ENCODE measurements at places on chromosomes 4 and X.

DNA sequence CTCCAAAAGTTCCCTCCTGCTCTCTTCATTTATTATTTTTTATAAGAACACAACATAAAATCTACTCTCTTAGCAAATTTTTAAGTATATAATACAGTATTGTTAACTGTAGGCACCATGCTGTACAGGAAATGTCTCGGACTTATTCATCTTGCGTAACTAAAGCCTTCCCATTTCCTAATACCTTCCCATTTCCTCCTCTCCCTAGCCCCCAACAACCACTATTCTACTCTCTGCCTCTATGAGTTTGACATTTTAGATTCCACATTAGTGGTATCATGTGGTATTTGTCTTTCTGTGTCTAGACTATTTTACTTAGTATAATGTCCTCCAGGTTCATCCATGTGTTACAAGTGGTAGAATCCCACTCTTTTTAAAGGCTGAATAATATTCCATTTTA is 15.8 kb upstream of the SYTL4 start:
- DNase-seq, result no peak

DNA sequence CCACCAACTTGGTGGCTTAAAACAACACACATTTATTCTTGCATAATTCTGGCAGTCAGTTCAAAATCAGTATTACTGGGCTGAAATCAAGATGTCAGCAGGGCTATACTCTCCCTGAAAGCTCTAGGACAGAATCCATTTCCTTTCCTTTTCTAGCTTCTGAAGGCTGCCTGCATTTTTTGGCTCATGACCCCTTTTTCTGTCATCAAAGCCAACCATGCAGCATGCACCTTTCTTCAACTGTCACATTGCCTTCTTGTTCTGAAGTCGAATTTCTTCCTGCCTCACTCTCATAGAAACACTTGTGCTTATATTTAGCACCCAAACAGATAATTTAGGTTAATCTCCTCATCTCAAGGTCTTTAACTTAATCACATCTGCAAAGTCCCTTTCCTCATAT is 79.8 kb upstream of the PPP1R2C start:
- no peak for DNase-seq

- no peak for DNase-seq
Measured at GRCh38 chr4:94305466-94306225, 37.0 kb downstream of the HPGDS start.

GRCh38 chr4:142405021-142405694 is 440.9 kb downstream of the INPP4B start:
- no peak for DNase-seq

DNA sequence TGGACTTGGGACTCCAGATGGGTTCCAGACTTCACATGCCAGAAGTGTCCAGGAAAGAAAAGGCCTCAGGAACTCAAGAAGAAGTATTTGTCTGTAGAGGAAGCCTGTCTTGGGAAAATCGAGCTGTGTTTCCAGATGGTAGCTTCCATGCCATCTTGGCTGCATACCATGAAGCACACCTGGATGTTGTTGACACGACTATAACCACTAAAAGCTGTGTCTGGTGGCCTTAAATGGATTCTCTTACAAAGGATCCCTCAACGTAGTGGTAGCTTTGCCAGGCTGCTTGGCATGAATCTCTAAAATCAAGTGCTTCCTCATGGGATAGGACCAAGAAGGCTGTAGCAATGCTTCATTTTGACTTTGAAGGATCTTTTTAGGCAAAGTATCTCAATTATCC is 313.4 kb upstream of the BOD1L1 start:
- DNase-seq, result no peak

DNA sequence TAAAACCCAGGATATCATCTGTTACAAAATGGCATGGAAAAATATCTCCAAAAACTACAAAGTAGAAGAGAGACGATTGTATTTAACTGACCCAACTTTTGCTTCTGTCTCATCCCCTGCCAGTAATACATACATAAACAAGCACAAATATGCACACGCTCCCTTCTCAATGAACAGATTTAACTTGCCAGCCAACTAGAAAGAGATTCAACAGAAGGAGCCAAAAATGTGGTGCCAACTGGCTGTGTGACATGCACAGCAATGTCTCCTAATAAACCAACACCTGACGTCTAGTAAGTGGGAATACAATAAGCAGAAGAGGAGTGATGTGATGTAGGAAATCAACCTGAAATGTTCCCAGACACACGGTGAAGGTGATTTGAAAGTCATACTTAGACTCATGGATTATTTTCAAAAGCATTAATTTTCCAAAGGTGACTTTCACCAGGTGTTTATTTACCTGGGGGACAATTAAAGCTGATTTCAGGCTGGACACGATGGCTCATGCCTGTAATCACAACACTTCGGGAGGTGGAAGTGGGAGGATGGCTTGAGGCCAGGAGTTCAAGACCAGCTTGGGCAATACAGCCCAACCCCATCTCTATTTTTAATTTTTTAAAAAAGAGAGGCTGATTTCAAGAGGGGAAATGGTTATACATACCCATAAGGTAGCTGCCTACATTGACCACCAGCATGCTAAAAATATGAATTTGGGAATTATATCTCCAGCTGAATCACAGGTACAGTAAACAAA is 33.7 kb downstream of the SH3RF1 start:
- no peak for DNase-seq

- DNase-seq, result no peak
Measured at GRCh38 chr4:115272594-115272993, 159.2 kb upstream of the NDST4 start.

- no peak for DNase-seq
Measured at GRCh38 chr4:38204339-38205035, 244.3 kb downstream of the PTTG2 start.

DNA sequence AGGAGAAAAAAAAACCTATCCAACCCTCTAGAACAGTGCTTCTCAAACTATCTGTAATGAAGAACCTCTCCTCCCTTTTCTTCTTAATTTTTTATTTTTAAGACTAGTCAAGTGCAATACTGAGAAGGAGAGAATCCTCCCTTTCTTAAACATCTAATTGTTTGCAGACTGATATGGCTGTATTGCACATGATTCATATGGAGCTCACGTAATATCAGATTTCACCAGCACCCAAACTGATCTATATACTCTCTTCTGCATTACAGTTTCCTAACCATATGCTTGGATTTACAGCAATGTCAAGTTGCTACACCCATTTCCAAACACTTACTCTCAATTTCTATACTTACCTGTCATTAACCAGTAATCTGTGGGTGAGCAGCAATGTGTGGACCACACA is 9.5 kb downstream of the PRMT9 start:
- no peak for DNase-seq

DNA sequence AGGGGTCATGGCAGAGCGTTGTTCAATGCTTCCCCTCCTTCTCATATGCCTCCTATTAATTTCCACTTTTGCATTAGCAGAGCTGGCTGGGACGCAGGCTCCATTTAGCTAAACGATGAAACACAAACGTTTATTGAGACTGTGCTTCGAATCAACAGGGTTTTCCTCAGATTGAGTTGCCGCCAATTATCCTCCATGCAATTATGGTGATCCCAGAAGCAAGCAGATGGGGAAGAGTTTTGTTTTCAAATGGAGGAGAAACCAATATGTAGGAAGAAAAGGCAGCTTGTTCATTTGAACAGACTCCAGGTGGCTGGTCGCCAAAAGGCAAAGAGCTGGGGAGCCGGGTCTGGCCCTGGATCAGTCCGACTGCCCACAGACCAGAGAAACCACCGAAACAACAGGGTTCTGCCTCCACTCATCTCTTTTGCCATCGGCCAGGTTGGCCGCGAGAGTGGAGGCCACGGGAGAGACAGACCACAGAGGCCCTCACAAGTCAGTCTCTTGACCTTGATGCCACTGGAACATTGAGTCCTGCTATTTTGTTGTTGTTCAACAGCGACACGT is 184.8 kb downstream of the GBA3 start:
- no peak for DNase-seq

- DNase-seq, result no peak
Measured at GRCh38 chr4:71863457-71863856, 79.6 kb upstream of the GC start.

DNA sequence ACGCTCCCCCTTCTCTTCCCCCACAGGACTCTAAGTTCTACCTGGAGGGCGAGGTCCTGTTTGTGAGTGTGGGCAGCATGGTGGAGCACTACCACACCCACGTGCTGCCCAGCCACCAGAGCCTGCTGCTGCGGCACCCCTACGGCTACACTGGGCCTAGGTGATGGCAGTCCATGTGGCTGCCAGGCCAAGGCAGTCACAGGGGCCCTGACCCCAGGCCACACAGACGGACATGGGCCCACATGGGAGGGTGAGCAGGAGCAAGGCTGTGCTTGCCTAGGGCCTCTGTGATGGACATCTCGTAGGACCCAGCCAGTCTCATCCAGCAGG is 10.0 kb upstream of the ADD1 start:
- DNase-seq, result peak; percentile 22

DNA sequence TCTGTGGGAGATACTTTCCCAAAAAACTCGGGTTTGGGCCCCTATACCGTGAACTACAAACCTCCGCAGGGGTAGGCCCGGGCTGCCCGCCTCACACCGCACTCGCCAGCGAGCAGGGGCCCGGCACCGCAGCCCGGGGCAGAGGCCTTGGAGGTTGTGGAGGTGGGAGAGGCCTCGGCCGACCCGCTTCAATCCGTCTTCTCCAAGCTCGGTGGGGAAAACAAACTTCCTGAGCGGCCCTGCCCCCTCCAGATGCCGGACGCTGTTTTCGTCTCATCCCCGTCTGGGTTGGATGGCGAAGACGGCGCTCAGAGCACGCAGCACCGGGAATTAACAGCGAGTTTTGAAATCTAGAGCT is 442 bp upstream of the MCUB start:
- DNase-seq, result peak; percentile 16

DNA sequence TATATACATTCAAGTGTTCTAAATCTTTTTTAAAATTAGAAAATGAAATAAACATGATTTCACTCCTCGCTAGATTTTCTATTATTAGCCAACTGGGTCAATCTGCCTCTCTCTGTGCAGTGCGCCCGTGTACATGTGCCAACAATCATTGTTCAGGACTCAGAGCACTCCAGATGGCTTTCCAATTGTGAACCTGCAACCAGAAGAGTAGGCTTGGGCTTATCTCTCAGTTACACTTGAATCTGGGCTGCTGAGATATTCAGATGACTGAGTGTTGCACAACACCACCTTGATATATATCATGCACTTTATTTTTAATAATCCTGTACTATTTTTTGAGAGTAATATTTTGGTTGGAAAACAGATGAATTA is 184.0 kb upstream of the FSTL5 start:
- no peak for DNase-seq

DNA sequence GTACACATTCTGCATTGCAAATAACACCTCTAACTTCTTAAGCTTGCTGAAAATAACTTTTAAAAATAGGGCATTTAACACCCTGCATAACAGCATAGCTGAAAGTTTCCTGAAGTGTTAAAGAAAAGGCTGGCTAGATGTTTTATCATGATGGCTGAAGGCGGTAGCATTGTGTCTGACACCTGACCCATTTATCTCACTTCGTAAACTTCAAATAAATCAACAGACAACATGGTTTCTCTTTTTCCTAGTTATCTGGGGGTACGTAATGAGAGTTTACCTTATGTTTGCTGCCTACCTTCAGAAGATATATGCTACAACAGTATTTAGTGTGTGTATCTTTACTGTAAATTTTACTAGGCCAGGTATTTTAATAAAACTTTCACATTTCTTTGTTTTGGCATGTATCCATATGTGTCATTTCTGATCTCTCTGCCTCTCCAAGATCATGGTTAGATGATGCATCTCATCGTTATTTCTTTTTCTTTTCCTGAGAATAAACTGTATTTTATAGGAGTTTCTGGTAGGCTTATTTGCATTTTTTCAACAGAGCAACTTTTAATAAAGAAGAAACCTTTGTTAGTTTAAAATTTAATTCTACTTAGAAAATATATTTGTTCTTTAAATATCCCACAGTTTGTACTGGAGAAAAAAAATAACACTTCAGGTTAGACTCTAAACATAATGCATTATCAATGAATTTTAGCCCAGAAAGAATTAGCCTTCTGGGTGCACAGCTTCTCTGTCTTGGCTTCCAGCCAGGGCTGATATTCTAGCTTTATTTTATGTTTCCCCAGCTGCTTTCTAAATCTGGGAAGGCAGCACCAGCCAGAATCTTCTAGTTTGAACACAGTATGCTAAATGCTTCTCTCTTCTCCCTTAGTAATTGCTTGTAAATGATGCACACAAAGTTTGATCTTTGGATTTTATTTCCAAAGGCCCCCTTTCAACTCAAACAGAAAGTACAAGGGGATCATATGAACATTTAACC is 2.9 kb downstream of the NDST4 start:
- DNase-seq, result no peak

DNA sequence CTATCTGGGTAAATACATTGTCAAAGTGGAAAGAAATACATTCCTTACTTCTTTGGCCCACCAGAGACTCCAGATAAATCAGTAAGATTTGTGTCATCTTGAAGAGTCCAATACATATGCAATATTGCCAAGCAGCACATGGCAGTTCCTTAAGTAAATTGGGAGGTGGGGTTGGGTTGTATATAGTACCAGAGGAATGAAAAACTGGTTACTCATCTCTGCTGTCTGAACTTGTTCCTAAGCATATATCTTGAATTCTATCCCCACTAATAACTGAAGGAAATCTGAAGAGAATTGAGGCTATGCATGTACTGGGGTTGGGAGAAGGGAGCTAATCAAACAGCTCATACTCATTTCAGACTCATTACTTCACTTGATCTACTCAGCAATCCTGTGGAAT is 14.8 kb downstream of the TCEAL8 start:
- DNase-seq, result no peak

Measured in Caco-2 (cell line).